GM23338 (cell line): ENCODE measurements at places on chromosomes 11 and 22.

DNA sequence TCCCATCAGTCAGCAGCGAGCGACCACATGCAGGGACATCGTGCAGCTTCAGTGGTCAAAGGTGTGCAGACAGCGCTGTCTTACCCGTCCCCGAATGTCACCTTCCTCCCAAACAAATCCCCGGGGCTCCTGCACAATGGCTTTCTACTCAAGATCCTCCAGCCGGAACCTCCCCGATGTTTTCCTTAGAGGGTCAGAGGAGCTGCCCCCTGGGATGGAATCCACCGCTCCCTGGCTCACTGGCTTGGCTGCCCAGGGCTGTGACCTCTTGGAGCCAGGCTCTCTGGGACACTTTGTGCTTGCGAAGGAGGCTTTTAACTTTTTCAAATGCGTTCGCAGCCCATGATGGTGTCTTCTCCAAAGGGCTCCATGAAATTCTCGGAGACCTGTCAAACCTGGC lies 17.3 kb upstream of the FGF19 start:
- H3K4me3 ChIP-seq: no peak overlapping the region
- H3K27ac ChIP-seq: no peak overlapping the region
- no peaks in the 10 kb centered on the region for H3K27me3 ChIP-seq

DNA sequence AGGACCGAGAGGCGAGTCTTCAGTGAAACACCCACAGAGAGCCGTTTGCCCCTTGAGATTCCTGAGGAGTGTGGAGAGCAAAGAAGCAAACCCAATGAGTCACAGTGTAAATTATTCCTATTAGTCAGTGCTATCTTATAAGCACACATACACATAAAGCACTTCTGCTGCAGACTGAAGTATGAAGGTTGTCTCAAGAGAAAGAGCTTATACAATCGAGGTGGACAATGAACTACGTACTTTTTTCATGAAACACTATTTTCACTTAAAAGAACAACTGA lies 37.3 kb downstream of the GALNT18 start:
- no peak for DNase-seq
- no peaks in the 10 kb centered on the region for H3K36me3 ChIP-seq

- no peaks in the 10 kb centered on the region for H3K27me3 ChIP-seq
- peak overlapping the region; percentile 53 for H3K4me3 ChIP-seq
- peaks cover 36% of the 10 kb centered on the region for H3K4me1 ChIP-seq
- DNase-seq: peak; percentile 74
Observed at GRCh38 chr11:126146454-126147192, 64.8 kb downstream of the RPUSD4 start.

- no peak for DNase-seq
- no peak overlapping the region for H3K4me3 ChIP-seq
- no peaks in the 10 kb centered on the region for H3K36me3 ChIP-seq
- no peak overlapping the region for H3K27ac ChIP-seq
Observed at GRCh38 chr11:7538031-7538430, 24.2 kb downstream of the PPFIBP2 start.

DNA sequence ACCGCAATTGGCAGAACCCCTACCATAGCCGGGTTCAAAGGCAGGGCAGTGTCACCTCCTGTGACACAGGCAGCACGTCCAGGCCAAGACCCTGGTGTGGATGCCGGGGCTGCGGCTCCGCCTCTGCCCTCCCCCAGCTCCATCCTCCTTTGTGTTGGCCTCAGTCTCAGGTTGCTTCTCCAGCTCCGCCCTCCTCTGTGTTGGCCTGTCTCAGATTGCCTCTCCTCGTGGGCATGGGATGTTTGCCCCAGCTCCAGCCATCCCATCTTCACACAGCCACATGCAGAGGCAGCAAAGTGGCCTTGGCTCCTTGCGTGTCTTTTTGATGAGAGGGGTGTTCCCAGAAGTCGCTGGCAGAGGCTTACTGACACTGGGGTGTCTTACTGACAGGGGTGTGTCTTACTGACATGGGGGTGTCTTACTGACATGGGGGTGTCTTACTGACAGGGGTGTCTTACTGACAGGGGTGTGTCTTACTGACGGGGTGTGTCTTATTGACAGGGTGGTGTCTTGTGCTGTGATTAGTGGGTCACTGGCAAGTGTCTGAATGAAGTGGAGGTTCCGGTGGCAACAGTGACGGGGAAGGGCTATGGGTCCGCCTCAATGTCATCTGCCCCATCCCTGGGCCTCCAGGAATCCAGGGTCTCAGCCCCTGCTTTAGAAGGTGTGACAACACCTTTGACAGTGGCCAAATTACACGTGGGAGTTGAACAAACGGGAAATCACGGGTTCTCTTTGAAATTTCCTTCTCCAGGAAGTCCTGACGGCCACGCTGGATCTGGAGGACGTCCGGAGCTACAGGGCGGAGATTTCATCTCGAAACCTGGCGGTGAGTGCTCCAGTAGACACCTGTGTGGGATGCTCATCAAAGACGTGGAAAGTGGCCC lies 24.9 kb downstream of the NADSYN1 start:
- peak; percentile 60 for DNase-seq
- peaks cover 5% of the 10 kb centered on the region for H3K36me3 ChIP-seq
- no peak overlapping the region for H3K27ac ChIP-seq
- no peaks in the 10 kb centered on the region for H3K27me3 ChIP-seq
- H3K4me1 ChIP-seq: no peaks in the 10 kb centered on the region
- no peak overlapping the region for H3K4me3 ChIP-seq

GRCh38 chr11:116439361-116439677 lies 333.5 kb downstream of the BUD13 start:
- H3K27me3 ChIP-seq: no peaks in the 10 kb centered on the region
- H3K4me3 ChIP-seq: no peak overlapping the region
- no peak for DNase-seq
- peaks cover 6% of the 10 kb centered on the region for H3K4me1 ChIP-seq
- peaks cover 21% of the 10 kb centered on the region for H3K36me3 ChIP-seq
- no peak overlapping the region for H3K27ac ChIP-seq

- H3K4me1 ChIP-seq: peaks cover 21% of the 10 kb centered on the region
- no peaks in the 10 kb centered on the region for H3K27me3 ChIP-seq
- no peaks in the 10 kb centered on the region for H3K36me3 ChIP-seq
- no peak overlapping the region for H3K4me3 ChIP-seq
Observed at GRCh38 chr22:36257308-36257707, 4.4 kb downstream of the APOL1 start.

GRCh38 chr11:16031210-16031609 lies 325.1 kb downstream of the SOX6 start:
- no peak overlapping the region for H3K4me3 ChIP-seq
- no peaks in the 10 kb centered on the region for H3K27me3 ChIP-seq
- H3K4me1 ChIP-seq: peaks cover 4% of the 10 kb centered on the region; the same call in 1 of the 2 replicates
- no peak for DNase-seq
- H3K27ac ChIP-seq: no peak overlapping the region

DNA sequence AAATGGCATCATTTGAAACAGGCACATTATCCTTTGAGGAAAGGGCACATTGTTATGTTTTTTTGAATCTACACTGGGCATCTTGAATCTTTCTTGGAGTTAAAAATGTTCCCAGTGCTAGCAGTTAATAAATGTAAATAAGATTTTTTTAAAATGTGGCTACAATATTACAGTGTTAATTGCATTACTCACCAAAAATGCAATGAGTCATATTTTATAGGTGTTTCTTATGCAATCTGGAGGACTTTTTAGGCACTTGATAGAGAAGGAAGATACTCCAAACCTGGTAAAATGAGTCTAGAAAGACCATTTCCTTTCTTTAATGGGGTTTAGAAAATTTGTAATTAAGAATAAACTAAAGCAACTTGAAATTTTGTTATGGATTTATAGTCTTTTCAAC lies 238.0 kb downstream of the METTL15 start:
- H3K27me3 ChIP-seq: no peaks in the 10 kb centered on the region
- no peaks in the 10 kb centered on the region for H3K36me3 ChIP-seq
- H3K4me3 ChIP-seq: no peak overlapping the region
- DNase-seq: no peak

DNA sequence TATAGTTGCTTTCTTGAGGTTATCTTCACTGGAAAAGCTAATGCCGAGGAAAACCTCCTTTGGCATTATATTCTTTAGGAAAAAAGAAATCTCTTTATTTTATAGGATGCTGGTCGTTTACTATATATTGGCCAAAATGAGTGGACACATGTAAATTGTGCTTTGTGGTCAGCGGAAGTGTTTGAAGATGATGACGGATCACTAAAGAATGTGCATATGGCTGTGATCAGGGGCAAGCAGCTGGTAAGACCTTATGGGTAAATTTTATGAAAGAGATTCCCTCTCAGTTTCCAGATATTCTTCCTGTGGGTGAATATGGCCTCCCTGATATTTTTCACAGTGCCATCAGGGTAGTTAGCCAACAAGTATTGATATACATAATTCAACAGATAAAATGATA lies 29.4 kb upstream of the TTC36 start:
- H3K4me3 ChIP-seq: no peak overlapping the region
- DNase-seq: no peak
- no peak overlapping the region for H3K27ac ChIP-seq
- no peaks in the 10 kb centered on the region for H3K4me1 ChIP-seq
- peaks cover 93% of the 10 kb centered on the region for H3K36me3 ChIP-seq
